ENCODE measurements at places on chromosomes 12 and 14.

DNA sequence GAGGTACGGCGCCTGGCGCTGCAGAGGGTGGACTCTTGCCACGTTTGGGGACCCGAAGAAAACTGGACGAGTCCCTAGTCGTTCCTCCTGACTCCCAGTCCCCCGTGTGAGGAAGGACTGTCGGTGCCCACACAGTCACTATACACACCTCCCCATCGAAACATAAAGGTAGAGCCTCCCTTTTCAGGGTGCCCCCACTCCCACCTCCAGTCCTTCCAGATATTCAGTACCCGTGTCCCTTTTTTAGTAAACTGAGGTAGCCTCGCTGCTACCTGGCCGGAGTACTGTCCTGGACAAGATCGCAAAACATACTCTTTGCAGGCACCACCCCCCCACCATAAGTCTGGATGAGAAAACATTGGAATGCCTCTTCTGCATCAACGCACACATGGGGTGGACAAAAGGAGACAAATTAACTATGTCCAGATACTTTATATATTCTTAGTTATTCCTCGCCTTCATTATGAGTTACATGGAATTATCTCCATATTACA, 610 bp upstream of the KMT2D start:
- no peak for DNase-seq

DNA sequence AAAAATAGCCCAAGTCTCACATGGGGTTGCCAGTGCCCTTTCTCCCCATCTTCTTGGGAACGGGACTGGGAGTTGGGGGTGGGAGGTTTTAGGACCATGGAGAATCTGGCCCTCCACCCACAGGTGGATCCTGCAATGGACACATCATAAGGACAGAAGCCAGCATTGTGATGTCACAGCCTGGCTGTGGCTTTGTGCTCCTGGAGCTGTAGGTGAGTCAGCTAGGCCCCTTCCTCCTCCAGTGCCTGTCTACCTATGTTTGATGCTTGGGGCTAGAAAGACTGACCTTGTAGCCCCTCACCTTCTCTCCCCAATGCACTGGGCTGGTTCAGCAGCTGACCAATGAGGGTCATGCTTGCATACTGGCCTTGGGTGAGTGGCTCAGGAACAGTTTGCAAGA, at the start of gene CCDC197:
CCDC197 (plus strand) TSS at position 220 of the 400 bp plus-strand sequence. CDS start 831 bp downstream, outside the sequence.
- no peak for DNase-seq

- DNase-seq, result no peak
Observed at GRCh38 chr14:55532645-55533344, 47.2 kb upstream of the KTN1 start.

DNA sequence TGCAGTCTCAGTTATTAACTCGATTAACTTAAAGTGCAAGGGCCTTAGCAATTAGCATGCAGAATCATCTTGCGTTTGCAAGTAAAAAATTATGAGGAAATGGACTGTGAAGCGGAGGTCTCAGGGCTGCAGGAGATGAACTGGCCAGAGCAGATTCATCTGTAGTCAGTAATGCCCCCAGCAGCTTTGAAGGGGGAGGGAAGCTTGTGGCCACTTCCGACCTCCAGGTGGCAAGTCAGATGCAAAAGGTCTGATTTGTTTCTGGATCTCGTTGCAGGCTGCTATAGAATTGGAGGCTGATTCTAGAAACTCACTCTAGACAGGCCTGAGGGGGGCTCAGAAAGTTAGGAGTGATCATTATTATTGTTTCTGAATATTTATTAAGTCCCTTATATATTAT, 107.4 kb upstream of the RGS6 start:
- no peak for DNase-seq

- no peak for DNase-seq
Observed at GRCh38 chr12:121533394-121534090, 47.3 kb downstream of the KDM2B start.
